ENCODE measurements at places on chromosomes 1 and 21.
A peak's percentile ranks its signal among the peaks of the same experiment; 100 is the strongest.

GRCh38 chr1:226626577-226626956 lies 78.0 kb downstream of the STUM start:
- peak; percentile 54 for DNase-seq

DNA sequence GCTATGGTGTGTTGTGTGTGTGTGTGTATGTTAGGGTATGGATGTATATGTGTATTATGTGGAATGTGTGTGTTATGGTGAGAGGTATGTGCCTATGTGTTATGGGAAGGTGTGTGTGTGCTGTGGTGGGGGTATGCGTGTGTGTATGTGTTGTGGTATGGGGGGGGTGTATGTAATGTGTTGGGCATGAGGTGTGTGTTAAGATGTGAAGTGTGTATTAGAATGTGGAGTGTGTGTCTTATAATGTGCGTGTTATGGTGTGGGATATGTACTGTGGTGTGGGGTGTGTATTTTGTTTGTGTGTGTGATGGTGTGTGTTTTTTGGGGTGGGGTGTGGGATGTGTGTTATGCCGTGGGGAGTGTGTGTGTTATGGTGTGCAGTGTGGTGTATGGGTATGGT lies 242.5 kb downstream of the RHOU start:
- no peak for DNase-seq

- DNase-seq: no peak
These were observed 48.4 kb upstream of the CCDC27 start for GRCh38 chr1:3703786-3704371.

- DNase-seq: no peak
These were observed 3.7 kb upstream of the PEX11B start for GRCh38 chr1:145922266-145922665.

- DNase-seq: no peak
These were observed 3.8 kb upstream of the CACYBP start for GRCh38 chr1:174995916-174996315.

- DNase-seq: no peak
These were observed 77.6 kb downstream of the RPS6KA1 start for GRCh38 chr1:26607186-26607585.

GRCh38 chr1:38455829-38456530 lies 403.6 kb downstream of the RRAGC start:
- DNase-seq: no peak

- DNase-seq: no peak
These were observed 6.4 kb upstream of the DUSP12 start for GRCh38 chr1:161743231-161743630.

- DNase-seq: no peak
These were observed 1.7 kb upstream of the ELK4 start for GRCh38 chr1:205633421-205633976.

- DNase-seq: peak; percentile 48
These were observed 74.3 kb downstream of the MPZL1 start for GRCh38 chr1:167795810-167796740.

GRCh38 chr1:93723110-93723509 lies 41.5 kb upstream of the BCAR3 start:
- no peak for DNase-seq

DNA sequence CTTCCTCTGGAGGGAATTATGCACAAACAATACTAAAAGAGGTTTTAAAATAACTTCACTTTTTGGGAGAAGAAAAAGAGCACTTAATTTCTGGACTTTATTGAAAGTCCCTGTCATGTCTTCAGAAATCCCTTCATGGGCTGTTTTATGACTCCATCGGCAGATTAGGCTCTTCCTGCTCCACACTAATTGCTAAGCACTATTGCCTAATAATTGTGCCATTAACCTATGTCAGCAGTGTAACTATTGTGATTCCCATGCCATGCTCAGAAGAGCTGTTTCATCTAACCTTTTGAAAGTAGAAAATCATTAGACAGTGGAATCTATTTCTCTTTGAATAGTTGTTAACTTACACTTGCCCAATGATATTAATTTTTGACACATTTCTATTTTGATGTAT lies 489.3 kb upstream of the RUNX1 start:
- DNase-seq: no peak

GRCh38 chr1:32651461-32652073 lies 559 bp downstream of the RBBP4 start:
- DNase-seq: no peak

- no peak for DNase-seq
These were observed 553.0 kb downstream of the SMYD3 start for GRCh38 chr1:245953876-245954660.

DNA sequence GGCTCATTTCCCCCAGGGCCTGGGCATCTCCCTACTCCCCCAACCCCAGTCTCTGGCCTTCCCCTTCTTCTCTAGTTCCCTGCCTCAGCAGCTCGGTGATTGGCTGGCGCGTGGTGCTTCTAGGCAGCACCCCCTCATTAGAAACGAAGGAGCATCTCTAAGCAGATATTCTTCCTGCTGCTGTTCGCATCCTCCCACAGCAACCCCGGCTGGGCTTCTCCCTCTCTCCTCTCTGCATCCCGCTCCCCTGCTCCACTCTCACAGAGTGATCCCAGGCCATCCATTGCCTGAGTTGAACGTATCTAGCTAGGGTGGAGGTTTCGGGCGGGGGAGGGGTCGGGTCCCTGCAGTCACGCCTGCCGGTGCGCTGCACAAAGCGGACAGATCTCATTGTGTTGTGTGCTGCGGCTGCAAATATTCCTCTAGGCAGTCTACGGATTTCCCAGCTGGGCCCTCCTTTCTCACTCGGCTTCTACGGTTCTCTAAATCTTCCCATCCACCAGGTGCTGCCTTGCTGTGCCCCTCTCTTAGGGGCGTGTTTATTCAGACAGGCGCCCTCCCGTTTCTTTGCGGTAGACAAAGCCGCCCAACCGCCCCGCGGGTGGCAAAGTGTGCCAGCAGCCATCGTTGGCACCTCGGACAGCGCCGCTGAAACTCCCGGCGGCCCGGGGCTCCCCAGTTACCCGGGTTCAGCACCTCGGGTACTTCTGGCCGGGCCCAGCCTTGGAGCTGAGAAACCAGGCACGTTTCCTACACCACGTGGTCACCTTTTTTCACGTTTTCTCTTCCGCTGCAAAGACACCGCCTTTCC lies 2.2 kb downstream of the CACNA1E start:
- DNase-seq: peak; percentile 82

- DNase-seq: no peak
These were observed 11.3 kb upstream of the LACTBL1 start for GRCh38 chr1:22983944-22984343.

GRCh38 chr1:180962178-180962577 lies 49.5 kb downstream of the KIAA1614 start:
- DNase-seq: peak; percentile 50

GRCh38 chr1:216533776-216534175 lies 110.5 kb upstream of the USH2A start:
- no peak for DNase-seq

DNA sequence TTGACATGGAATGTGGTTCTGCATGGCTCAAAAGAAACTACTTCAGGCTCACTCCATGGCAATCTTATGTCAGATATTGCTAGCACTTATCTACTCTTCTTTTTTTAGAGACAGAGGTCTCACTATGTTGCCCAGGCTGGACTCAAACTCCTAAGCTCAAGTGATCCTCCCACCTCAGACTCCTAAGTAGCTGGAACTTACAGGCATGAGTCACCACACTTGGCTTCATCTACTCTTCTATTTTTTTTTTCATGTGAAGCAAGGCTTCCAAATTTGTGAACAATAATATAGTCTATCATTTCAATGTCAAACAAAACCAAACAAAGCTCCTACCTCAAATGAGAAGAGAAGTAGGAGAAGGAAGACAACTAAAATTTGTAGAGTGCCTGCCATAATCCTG lies 7.5 kb upstream of the PSEN2 start:
- no peak for DNase-seq

DNA sequence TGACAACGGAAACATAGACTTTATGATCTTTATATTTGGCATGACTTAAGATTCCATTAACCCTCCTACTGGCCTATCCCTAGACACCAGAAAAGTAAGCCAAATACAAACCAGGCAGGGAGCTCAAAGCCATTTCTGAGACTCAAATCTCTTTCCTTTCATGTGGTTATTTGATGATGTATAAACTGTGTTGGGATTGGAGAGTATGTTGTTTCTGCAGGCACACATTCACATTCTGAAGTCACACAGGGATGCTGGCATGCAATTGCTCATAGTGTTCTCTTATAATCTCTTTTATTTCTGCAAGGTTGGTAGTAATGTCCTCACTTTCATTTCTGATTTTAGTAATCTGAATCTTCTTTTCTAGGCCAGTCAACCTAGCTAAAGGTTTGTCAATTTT lies 5.8 kb downstream of the ZMYND12 start:
- no peak for DNase-seq

GRCh38 chr1:173393659-173394000 lies 83.5 kb upstream of the PRDX6 start:
- DNase-seq: no peak

DNA sequence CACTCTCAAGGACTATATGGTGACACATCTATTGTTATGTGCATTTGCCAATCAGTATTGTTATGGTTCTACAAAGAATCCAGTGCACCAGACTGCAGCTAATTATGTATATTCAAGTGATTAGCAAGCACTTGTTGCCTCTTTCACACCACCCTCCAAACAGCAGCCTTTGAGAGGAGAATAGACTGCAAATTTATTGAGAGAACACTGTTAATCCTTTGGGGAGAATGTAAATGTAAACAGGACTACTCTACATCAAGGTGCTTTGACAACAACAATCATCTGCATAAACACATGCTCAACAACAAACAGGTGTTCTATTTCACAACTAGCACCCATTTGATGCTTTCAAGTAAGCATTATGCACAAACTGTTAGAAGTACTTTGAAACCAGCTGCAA lies 117.4 kb downstream of the AKT3 start:
- DNase-seq: peak; percentile 67

DNA sequence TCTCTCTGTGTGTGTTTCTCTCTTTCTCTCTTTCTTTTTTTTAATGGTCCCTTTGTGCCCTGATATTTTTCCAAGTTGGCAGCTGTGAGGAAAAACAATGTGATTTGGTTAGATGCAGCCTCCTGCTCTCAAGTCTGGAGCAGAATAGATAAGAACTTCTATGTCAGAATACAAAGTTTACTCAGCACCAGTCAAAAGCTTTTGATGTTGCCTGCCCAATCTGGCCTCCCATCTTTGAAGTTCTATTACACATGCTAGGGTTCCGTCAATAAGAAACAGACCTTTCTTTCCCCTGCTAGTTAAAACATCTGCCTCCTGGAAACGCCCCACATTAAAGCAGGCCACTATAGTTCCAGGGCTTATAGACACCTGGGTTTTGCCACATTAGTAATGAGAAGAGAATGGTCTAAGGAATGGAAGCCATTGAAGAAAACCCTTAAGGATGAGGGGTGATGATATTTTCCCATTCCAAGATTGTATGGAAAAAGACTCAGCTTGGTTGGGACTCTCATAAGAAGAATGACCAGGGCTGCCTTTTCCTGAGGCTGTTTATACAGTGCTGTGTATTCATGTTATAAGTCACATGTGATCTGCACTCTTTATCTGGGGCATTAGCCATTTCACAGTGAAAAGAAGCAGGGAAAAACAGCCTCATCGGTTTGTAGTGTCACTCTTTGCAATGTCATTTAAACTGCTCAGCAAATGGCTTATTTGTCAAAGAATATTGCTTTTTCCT lies 414.7 kb upstream of the PROX1 start:
- DNase-seq: no peak

- no peak for DNase-seq
These were observed 351.6 kb upstream of the NCAM2 start for GRCh38 chr21:20646431-20647165.

- no peak for DNase-seq
These were observed 145.3 kb upstream of the COL6A1 start for GRCh38 chr21:45836268-45836655.

- no peak for DNase-seq
These were observed 43.2 kb upstream of the ACTRT2 start for GRCh38 chr1:2977886-2978611.

DNA sequence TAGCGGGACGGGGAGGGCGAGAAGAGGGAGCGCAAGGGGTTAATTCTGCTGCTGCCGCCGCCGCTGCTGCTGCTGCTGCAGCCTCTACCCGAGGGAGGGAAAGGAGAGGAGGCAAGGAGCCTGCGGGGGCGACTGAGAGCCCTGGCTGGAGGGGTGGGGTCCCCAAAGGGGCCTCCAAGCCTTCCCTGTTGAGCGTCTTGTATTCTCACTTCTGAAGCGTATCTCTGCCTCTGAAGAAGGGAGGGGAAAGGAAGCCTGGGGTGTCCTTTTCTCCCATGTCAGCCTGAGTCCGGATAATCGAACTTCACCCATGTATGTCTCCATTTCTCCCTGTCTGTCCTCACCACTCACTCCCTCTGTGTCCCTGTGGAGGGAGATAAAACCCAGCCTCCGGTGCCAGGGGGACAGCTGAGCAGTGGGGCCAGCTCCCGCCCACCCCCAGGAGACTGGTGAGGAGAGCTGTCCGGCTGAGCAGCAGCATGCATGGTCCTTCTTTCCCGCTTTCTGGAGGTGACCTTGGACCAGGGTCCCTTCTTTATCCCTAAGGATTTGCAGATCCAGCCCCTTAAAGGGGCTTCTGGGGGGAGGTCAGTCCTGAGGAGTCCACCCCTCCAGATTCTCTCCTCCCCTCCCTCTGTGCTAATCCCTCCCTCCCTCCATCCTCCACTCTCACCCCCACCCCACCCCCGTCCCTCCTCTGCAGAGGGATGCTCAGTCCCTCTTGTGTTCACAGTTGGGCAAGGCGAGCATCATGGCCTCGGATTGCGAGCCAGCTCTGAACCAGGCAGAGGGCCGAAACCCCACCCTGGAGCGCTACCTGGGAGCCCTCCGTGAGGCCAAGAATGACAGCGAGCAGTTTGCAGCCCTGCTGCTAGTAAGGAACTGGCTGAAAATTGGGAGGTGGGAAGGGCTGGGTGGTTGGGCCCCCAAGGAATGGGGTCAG lies 1.0 kb downstream of the NCDN start:
- DNase-seq: peak; percentile 18
